ENCODE measurements at places on chromosomes 7 and 10. TPM values are rescaled to one million over a fixed set of nuclear protein-coding genes. Genes with fewer than 3 reads are reported as not detected.

The AMZ1 gene
- polyA plus RNA-seq: not detected

The RASA4 gene
- 29.0 TPM for polyA plus RNA-seq

The SPDYE8 gene
- 0.28 TPM for polyA plus RNA-seq

The LRMDA gene
- 5.6 TPM for polyA plus RNA-seq

The CFAP43 gene
- 0.21 TPM for polyA plus RNA-seq

The NACAD gene
- polyA plus RNA-seq: 0.54 TPM

The STK31 gene
- polyA plus RNA-seq: 0.42 TPM

The ERCC6 gene
- polyA plus RNA-seq: 12.6 TPM

The MALRD1 gene
- polyA plus RNA-seq: 41.6 TPM

The CYP2C19 gene
- polyA plus RNA-seq: 46.5 TPM

The OR6V1 gene
- polyA plus RNA-seq: not detected

The CYP3A5 gene
- polyA plus RNA-seq: 1,093 TPM

The HOXA10 gene
- polyA plus RNA-seq: 19.8 TPM

The CALML3 gene
- polyA plus RNA-seq: 0.22 TPM

The SLC29A3 gene
- 4.3 TPM for polyA plus RNA-seq

The ANKRD2 gene
- 3.8 TPM for polyA plus RNA-seq

The PLCE1 gene
- polyA plus RNA-seq: 22.7 TPM

The AKR1C8 gene
- 0.06 TPM for polyA plus RNA-seq

The SLC18A3 gene
- polyA plus RNA-seq: 2.7 TPM

The ANKRD61 gene
- 0.67 TPM for polyA plus RNA-seq

The LGI1 gene
- polyA plus RNA-seq: 2.3 TPM

The ATOH7 gene
- polyA plus RNA-seq: 1.6 TPM

The HABP2 gene
- 1.9 TPM for polyA plus RNA-seq

The BTRC gene
- polyA plus RNA-seq: 3.0 TPM

The TACC2 gene
- 28.6 TPM for polyA plus RNA-seq

The DYNC1I1 gene
- 2.4 TPM for polyA plus RNA-seq

The TRIM50 gene
- 2.1 TPM for polyA plus RNA-seq

The CDNF gene
- polyA plus RNA-seq: 0.75 TPM
